ENCODE measurements at places on chromosomes 13 and 19. TPM values are rescaled to one million over a fixed set of nuclear protein-coding genes. Genes with fewer than 3 reads are reported as not detected.

Gene PRSS57
- total RNA-seq: not detected

Gene PET100
- 140 TPM for total RNA-seq

Gene NBEA
- total RNA-seq: 0.31 TPM

Gene IFNL1
- total RNA-seq: not detected

Gene ZNF57
- total RNA-seq: 3.8 TPM

Gene POSTN
- not detected for total RNA-seq

Gene OR7C2
- total RNA-seq: not detected

Gene CEACAM21
- 116 TPM for total RNA-seq

Gene MAN2B1
- 179 TPM for total RNA-seq

Gene MEIS3
- total RNA-seq: not detected

Gene FFAR1
- total RNA-seq: not detected

Gene CARS2
- total RNA-seq: 74.9 TPM

Gene CYP2S1
- 1.8 TPM for total RNA-seq

Gene VN1R4
- not detected for total RNA-seq

Gene ZNF333
- total RNA-seq: 14.5 TPM

Gene ZNF829
- 5.9 TPM for total RNA-seq

Gene SOX1
- total RNA-seq: not detected

Gene NUFIP1
- total RNA-seq: 5.0 TPM

Gene C19orf81
- total RNA-seq: not detected

Gene PTPRS
- not detected for total RNA-seq

Gene CNN1
- not detected for total RNA-seq

Gene MAMSTR
- total RNA-seq: 1.4 TPM

Gene CACNG6
- not detected for total RNA-seq

Gene KIR2DL3
- total RNA-seq: 0.34 TPM

Gene KCNN4
- total RNA-seq: 30.4 TPM

Gene GARIN5A
- 0.15 TPM for total RNA-seq

Gene RTBDN
- not detected for total RNA-seq

Gene LGALS7B
- not detected for total RNA-seq

Gene FGF14
- not detected for total RNA-seq

Gene OLFM4
- total RNA-seq: not detected
